ENCODE measurements at places on chromosomes 4 and X.
A peak's percentile ranks its signal among the peaks of the same experiment; 100 is the strongest.

DNA sequence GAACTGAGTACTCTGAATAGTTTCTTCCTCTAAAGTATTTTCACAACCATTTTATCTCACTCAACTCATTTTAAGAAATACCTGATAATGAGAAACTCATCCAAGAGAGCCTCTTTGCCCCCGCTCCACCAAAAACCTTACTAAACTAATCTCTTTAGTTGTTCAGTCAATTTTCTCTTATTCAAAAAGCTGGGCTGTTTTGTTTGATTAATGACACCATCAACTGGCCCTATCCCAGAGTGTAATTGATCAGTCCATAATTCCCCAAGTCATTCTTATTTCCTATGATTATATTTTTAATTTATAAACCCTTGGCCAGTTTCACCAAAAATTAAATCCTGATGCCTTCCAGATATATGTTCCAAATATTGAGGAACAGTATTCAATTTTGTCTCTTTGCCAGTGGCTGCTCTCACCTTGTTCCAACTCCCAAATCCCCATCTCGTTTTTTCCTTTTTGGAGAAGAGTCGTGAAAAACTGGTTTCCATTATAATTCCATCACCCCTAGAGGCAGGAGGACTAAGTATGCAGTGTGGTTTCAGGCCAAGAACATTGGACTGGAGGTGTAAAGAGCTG is 10.4 kb downstream of the LIMCH1 start:
- no peak for ATAC-seq

DNA sequence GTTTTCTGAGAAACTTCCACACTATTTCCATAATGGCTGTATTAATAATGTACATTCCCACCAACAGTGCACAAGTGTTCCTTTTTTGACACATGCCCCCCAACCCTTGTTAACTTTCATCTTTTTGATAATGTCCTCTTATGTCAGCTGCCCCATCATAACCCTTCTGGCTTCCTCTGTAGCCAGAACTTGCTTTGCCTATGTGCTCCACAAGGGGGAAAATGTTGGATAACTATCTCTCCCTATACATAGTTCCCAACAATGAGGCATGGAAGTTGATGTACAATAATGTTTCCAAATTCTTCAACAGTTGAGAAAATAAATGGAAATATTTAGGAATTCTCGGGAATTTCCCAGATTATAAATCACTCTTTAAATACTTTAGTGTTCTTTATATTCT is 142.9 kb downstream of the ASB9 start:
- no peak for ATAC-seq

GRCh38 chr4:138405466-138405891 is 163.3 kb upstream of the SLC7A11 start:
- no peak for ATAC-seq

GRCh38 chrX:1385253-1386223 is 6.4 kb downstream of the SLC25A6 start:
- no peak for ATAC-seq

DNA sequence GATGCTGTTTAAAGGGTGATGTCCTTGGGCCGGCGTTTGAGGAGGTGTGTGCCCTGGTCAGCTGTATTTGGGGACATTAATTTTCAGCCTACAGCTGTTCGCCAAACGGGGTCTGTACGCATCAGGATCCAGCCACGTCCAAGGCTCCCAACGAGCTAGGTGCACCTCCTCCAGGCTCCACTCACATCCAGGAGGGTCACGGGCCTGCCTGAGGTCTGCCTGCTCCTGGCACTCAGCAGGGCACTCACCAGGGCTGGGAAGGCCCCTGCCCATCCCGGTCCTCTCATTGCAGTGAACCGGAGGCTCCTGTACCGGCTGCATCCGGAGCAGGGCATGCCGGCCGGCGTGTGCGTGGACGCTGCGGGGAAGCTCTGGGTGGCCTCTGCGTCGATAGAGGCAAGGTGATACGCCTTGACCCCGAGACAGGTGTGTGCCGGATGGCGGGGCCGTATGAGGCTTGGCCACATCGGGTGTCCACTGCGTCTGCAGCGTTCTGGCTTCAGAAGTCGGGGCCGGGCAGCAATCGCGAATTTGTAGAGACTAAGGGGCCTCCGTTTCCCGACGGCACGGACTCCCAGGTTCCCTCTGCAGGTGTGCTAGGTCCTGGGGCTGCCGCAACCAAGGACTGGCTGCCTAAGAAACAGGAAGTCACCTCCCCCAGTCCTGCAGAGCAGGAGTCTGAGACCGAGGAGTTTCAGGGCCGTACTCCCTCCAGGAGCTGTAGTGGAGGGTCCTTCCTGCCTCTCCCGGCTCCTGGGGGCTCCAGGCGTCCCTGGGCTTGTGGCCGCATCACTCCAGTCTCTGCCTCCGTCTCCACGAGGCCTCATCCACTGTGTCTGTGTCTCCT is 27.5 kb upstream of the PLCXD1 start:
- ATAC-seq: no peak

GRCh38 chr4:139902321-139903320 is 237.0 kb downstream of the MGST2 start:
- ATAC-seq: no peak

GRCh38 chr4:95142932-95143331 is 385.2 kb downstream of the BMPR1B start:
- no peak for ATAC-seq

- no peak for ATAC-seq
Measured at GRCh38 chrX:23386726-23387125, 52.1 kb downstream of the PTCHD1 start.

DNA sequence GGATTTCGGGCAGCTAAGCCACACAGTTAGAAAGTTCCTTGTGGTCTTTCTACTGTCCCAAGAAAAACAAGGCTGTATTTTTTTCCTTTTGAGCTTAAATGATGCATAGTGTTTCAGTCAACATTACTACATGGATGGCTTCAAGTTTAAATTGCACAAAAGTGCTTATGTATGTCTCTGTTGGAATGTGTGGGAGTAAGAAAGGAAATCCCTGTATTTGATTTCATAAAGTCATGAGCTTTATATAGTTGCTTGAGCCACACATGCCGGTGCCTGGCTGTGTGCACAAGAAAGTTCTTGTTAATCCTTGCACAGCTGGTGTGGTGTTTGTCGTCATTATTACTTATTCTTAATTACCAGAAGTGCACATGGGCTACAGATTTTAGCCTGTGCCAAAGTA is 262.2 kb downstream of the ARHGAP10 start:
- ATAC-seq: no peak

- peak; percentile 93 for ATAC-seq
Measured at GRCh38 chrX:107205770-107206696, at the start of the genes DNAAF6 and NUP62CL. Gene DNAAF6 (plus strand): TSS chrX:107206611. CDS start chrX:107212876, 6,265 bp downstream. Gene NUP62CL (minus strand): TSS chrX:107206433. CDS start chrX:107175146, 31,287 bp downstream.

- ATAC-seq: no peak
Measured at GRCh38 chrX:106014119-106014775, 24.3 kb downstream of the SERPINA7 start.

DNA sequence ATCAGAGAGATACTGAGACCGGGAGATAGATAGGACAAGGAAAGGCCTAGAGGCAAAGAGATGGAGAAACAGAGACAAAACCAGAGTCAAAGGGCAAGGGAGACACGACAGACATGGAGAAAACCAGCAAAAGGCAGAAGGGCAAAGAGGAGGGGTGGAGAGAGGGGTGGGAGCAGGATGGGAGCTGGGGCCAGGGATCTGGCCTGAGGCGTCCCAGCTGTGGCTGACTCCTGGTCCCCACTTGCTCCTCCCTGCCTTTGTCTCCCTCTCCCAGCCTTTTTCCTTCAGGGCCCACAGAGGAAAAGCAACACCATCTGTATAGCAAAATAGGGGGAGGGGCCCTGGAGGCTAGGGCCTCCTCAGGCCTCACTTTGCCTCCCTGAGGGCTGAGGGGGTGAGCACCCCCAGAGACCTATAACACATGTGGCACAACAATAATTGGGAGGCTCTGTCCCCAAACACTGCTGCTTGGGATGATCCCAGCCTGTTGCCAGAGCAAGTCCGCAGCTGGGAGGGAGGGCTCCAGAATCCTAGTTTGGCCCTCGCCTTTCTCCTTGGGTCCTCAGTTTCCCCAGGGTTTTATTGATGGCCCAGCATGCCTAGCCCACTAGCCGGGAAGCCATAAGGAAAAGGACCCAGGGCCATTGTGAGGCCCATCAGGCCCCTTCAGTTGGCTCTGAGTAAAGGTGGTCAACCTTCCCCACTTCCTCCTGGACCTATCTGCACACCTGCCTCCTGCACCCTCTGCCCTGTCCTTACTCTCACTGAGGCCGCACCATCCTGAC is 96.8 kb downstream of the PJA1 start:
- no peak for ATAC-seq

DNA sequence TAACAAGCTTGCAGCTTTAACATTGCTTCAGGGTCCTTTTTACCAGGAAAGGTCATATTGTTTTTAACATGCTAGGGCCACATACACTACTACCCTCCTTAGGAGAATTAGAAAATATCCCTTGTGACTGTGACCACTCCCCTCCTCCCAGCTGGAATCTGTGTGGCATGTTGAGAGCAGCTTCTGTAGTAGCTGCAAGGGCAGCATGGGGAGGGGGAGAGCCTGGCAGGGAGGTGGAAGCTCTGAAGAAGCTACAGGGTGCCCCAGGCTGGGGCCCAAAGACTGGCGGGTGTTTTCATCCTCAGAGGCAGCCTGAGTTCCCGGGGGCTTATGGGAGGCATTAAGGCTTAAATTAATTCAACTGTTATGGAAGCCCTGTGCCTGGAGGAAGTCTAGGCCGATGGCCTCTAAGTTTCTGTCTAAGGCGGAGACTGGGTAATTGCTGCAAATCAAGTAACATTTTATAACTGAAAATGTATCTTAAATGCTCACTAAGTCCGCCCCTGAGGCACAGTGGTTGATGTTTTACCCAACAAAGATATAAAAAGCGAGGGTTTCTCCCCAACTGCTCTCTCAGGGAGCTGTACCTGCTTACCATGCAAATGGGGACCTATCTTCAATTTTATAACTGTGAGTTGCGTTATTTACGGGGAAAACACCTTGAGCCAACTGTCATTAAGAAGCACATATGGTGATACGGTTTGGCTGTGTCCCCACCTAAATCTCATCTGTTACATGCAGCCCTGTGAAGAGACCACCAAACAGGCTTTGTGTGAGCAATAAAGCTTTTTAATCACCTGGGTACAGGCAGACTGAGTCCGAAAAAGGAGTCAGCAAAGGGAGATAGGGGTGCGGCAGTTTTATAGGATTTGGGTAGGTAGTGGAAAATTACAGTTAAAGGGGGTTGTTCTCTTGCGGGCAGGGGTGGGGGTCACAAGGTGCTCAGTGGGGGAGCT is 37.4 kb upstream of the STS start:
- ATAC-seq: no peak

DNA sequence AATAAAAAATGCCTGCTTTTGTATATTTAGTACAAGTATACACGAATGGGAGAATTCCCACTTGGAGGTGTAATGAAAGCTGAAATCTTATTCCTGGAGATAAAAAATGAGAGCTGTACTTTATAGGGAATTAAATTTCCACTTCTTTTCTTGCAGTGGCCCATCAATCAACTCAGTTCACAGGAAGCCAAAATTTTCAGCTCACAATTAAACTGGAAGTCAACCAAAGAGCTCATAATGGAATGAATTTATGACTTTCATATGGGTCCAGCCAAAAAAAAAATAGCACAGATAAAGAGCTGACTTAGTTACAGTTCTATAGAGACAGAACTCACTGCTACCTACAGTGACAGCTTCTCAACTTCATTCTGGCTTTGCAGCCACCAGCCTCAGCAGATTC is 115.2 kb upstream of the TBC1D9 start:
- ATAC-seq: no peak

DNA sequence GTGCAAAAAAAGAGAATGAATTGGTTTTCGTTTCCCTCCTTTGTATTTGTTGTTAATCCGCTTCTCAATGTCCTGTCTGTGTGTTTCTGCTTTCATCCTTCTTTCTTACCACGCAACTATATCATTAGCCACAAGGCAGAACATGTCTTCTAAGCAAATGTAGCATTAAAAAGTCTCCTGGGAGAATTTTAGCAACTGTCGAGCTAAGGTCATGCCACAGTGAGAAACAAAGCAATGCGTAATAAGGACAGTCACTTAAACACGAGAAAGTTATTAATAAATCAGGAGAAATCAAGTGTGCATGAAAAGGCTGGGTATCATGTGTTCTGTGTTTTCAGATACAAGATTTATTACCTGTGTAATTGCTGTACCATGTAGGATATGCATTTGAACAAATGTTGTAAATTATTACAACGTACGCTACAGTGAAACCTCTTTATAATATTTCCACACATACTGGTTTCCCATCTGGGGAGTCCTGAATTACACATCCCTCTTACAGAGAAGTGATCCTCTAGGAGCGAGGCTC is 890.8 kb downstream of the TRIML1 start:
- no peak for ATAC-seq

GRCh38 chrX:136863826-136864225 is 16.7 kb downstream of the RBMX start:
- ATAC-seq: no peak

GRCh38 chr4:87540146-87541058 is 11.2 kb upstream of the SPARCL1 start:
- no peak for ATAC-seq

DNA sequence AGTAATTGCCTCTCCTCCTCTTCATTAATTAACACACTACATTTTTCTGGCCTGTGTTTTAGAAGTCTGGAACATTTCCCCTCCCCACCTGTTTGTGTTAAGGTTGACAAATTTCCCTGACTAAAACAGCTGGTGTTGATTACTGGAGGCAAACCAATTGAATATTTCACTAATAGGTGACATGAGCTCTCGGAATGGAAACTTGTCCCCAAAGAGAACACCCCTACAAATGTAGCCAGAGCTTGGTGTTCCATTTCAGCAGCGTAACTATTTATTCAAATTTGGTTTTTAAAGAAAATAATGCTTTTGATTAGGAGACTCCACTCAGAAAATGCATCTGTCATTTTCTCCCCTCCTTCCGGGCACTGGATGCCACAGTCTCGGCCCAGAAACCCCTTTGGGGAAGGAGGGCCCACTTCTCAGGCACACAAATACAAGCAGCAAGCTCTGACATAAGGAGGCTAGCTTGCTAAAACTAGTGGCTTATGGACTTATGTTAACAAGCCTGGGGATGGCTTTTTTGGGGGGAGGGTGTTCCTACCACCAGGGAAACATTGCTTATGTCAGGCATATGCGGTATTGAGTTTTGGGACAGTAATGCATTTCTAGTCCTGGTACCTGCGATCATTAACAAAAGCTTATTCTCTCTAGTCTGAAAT is 2.2 kb downstream of the RNF150 start:
- ATAC-seq: no peak

GRCh38 chr4:14943749-14944148 is 58.5 kb upstream of the CPEB2 start:
- ATAC-seq: no peak

GRCh38 chr4:8403173-8403753 is 37.3 kb downstream of the ACOX3 start:
- ATAC-seq: no peak

GRCh38 chr4:7383266-7383665 is 51.5 kb downstream of the PSAPL1 start:
- no peak for ATAC-seq

- no peak for ATAC-seq
Measured at GRCh38 chr4:40622913-40623312, 6.8 kb downstream of the RBM47 start.

- ATAC-seq: no peak
Measured at GRCh38 chr4:8157944-8158709, 486 bp downstream of the ABLIM2 start.

- ATAC-seq: peak; percentile 82
Measured at GRCh38 chrX:102899940-102900916, 36.8 kb upstream of the RAB40AL start.

GRCh38 chr4:106951891-106952290 is 84.2 kb downstream of the DKK2 start:
- no peak for ATAC-seq

GRCh38 chrX:100979881-100980607 is 10.5 kb downstream of the ARL13A start:
- ATAC-seq: no peak

All from activated CD4-positive, CD25-positive, alpha-beta regulatory T cell treated with anti-CD3 and anti-CD28 coated beads, Interleukin-2, amount 50 U/mL, for 24 hours (primary cell).